Esophagus muscularis mucosa (tissue), 4 donors: ENCODE measurements at places on chromosomes 5 and 9. TPM values are rescaled to one million over a fixed set of nuclear protein-coding genes. Genes with fewer than 3 reads are reported as not detected.

GRCh38 chr9:91775011-91775707, 174.9 kb downstream of the ROR2 start:
- no peak for DNase-seq

GRCh38 chr5:141793881-141794280, 84.3 kb downstream of the PCDH1 start:
- DNase-seq = no peak

DNA sequence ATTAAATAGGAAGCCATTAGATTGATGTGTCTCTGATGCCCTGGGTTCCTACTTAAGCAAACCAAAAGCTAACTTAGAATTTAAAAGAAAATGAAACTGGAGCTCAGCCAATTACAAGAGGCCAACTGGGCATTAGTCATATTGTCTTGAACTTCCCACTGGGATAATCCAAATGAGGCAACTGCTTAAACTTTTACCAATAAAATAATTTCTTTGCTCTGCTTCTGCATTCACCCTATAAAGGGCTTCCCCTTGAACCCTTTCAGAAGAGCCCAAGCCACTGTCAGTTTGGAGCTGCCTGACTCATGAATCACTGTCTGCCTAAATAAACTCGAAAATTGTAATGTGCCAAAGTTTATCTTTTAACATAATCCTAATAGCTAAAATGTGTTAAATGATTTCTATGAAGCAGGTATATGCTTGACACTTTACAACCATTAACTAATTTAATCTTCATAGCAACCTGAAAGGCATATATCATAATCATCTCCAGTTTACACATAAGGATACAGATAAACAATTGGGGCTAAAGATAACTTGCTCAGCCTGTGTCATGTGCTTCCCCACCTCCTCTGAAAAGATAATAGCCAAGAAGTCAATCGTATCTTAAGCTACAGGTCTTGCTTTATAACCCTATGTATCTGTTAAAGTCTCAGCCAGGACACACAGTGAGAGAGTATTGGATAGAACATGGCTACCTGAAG, 11.5 kb downstream of the GPR150 start:
- DNase-seq = no peak

DNA sequence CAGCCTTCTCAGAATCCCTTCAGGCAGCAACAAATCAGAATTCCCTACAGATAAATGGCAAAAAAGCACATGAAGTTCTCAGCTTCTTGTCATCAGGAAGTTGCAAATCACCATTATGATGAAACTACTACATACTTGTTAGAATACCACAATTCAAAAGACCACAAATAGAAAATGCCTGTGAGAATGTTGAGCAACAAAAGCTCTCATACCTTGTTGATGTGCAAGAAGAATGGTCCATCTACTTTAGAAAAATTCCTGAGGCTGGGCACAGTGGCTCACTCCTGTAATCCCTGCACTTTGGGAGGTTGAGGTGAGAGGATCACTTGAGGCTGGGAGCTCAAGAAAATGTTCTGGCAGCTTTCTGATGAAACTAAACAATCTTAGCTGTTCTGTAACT, 278.1 kb downstream of the ICE1 start:
- no peak for DNase-seq

DNA sequence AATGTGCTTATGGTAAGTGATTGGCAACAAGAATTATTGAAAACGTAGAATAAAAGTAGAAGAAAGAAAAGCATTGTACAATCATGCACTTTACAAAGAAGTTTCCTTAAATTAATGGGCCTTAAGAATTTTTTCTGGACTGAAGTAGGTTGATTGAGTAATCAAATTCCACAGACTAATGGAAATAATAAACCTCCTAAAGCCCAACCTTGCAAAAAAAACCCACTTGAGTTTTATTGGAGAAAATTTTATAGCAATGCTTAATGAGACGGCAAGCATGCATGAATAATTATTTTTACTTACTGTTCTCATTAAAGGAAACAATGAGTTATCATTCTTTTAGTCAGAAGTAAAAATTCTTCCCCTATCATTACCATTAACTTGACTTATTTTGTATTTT, 676.1 kb upstream of the C9orf72 start:
- no peak for DNase-seq

- no peak for DNase-seq
Observed at GRCh38 chr5:54563083-54563761, 45.7 kb downstream of the SNX18 start.

- DNase-seq = no peak
Observed at GRCh38 chr5:39100851-39101396, 26.7 kb upstream of the RICTOR start.

DNA sequence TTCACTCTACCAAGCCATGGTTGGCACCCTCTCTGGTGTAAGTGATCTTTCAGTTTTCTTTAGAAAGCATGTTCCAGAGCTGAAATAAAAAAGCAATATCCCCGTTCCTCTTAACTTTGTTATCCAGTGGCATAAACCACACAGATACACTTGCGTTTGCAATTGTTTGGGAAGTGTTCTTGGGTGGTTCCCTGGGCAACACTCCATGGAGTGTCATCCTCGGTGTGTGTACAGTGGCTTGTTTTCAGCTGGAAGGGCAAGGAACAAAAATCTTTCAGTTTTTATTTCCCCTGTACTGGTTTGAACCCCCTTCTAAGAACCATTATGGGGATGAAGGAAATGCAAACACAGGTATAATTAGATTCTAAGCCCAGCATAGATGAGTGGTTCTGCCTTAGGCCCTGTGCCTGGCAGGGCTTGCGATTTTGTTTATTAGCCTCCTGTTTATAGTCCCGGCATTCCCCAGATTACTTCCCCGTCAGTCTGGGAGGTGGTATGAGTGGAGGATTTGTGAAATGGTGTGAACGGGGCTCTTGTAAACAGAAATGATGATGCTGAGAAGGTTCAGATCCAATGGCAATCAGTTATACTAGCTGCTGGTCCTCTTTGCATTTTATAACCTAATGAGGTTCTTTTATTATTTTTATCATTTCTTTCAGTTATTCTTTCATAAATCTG, 76.0 kb upstream of the CD180 start:
- no peak for DNase-seq

TSSK1B gene
- not detected for total RNA-seq

DBH gene
- total RNA-seq = not detected

SARDH gene
- total RNA-seq = 0.39 TPM
